Large intestine (tissue), 12 donors: ENCODE measurements at places on chromosomes 6 and 20. TPM values are rescaled to one million over a fixed set of nuclear protein-coding genes. Genes with fewer than 3 reads are reported as not detected.

DNA sequence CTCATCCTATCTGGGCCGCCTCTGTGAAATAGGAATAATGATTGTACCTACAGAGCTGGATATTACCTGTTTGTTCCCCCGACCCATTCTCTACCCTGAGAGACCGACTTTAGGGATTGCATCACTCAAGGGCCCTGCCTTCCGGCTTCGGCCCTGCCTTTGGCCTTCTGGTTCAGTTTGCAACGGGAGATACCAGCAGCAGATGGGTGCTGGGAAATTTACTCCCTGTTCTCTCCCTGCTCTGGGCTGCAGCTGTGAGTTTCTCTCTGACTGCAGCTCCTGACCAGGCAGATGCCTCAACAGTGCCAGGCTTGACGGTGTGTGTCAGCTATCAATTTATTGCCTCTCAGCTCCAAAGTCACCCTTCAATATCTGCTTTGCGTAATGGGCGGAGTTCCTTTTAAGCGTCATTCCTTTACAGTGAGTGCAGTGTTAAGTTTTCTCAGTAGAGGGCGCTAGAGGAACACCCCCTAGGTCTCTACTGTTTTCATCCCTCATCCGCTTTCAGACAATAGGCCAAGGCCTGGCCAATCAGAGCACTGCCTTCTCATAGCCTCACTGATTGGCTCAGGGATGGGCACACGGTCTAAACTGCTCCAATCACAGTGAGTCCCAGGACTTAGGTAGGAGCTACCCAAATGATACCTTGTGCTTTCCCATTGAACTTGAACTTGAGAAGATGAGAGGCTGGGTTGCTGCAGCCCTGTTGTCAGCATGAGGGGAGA, 30.0 kb downstream of the KCNG1 start:
- peak overlapping the region; percentile 11 for H3K27ac ChIP-seq
- H3K36me3 ChIP-seq: no peaks in the 10 kb centered on the region
- H3K27me3 ChIP-seq: no peaks in the 10 kb centered on the region
- no peak overlapping the region for H3K4me3 ChIP-seq

- H3K4me1 ChIP-seq: no peaks in the 10 kb centered on the region
- no peak overlapping the region for H3K4me3 ChIP-seq
- no peak overlapping the region for H3K27ac ChIP-seq
Observed at GRCh38 chr6:89239338-89239737, 22.2 kb upstream of the GABRR1 start.

- peaks cover 2% of the 10 kb centered on the region for H3K27me3 ChIP-seq
- DNase-seq: no peak
- no peaks in the 10 kb centered on the region for H3K4me1 ChIP-seq
- H3K27ac ChIP-seq: no peak overlapping the region
Observed at GRCh38 chr20:40813029-40813431, 124.0 kb upstream of the MAFB start.

GRCh38 chr6:17281497-17282481, 628 bp downstream of the RBM24 start:
- DNase-seq: peak; percentile 32
- peak overlapping the region; percentile 51 for H3K4me3 ChIP-seq
- peaks cover 9% of the 10 kb centered on the region for H3K4me1 ChIP-seq
- H3K27me3 ChIP-seq: peaks cover 50% of the 10 kb centered on the region

GRCh38 chr20:10716855-10717254, 43.1 kb upstream of the JAG1 start:
- H3K4me1 ChIP-seq: peaks cover 31% of the 10 kb centered on the region
- H3K27me3 ChIP-seq: no peaks in the 10 kb centered on the region
- no peak overlapping the region for H3K27ac ChIP-seq
- DNase-seq: no peak
- no peaks in the 10 kb centered on the region for H3K36me3 ChIP-seq

The IRAK1BP1 gene
- polyA plus RNA-seq: 4.4 TPM

The KIF25 gene
- 0.82 TPM for polyA plus RNA-seq

The LAMP5 gene
- polyA plus RNA-seq: 4.6 TPM
